Lower lobe of right lung (tissue), 2 donors: ENCODE measurements at places on chromosomes 16 and 17. TPM values are rescaled to one million over a fixed set of nuclear protein-coding genes. Genes with fewer than 3 reads are reported as not detected.

Gene CRHR1
- not detected for total RNA-seq

Gene FAM83G
- 5.8 TPM for total RNA-seq

GRCh38 chr17:6530324-6530920, 25.9 kb downstream of the PITPNM3 start:
- no peak for DNase-seq
- no peaks in the 10 kb centered on the region for H3K4me1 ChIP-seq
- no peaks in the 10 kb centered on the region for H3K27me3 ChIP-seq
- H3K4me3 ChIP-seq = no peak overlapping the region

- H3K27ac ChIP-seq = no peak overlapping the region
- H3K4me3 ChIP-seq = no peak overlapping the region
- no peak for DNase-seq
- peaks cover 59% of the 10 kb centered on the region for H3K4me1 ChIP-seq
- H3K36me3 ChIP-seq = no peaks in the 10 kb centered on the region
- H3K27me3 ChIP-seq = peaks cover 30% of the 10 kb centered on the region
Observed at GRCh38 chr17:76142039-76142584, 1.1 kb upstream of the FOXJ1 start.

- no peaks in the 10 kb centered on the region for H3K27me3 ChIP-seq
- H3K4me3 ChIP-seq = no peak overlapping the region
- no peak for DNase-seq
Observed at GRCh38 chr17:76151896-76152454, 10.9 kb upstream of the FOXJ1 start.

DNA sequence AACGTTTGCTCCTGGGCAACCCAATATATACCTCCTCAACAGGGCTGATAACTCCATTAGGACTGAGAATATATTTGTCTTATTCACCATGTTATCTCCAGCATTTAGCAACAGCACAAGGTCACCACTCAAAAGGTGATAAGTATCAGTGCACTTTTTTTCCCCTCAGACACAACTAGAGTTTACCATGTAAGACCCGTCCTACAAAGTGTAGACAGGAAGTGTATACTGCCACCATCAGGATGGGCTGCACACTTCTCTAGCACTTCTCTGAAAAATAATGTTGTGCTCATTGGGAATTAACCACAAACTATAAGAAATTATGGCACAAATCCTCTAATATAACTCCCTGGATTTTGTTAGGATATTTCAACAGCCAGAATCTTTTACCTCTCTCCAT, 5.7 kb upstream of the VAT1L start:
- no peak for DNase-seq
- H3K27me3 ChIP-seq = peaks cover 14% of the 10 kb centered on the region
- H3K27ac ChIP-seq = no peak overlapping the region
- no peak overlapping the region for H3K4me3 ChIP-seq
